ENCODE measurements at places on chromosomes 7 and 10.

- no peak for DNase-seq
These were observed 17.6 kb downstream of the SLC25A40 start for GRCh38 chr7:87858417-87859100.

- peak; percentile 6 for DNase-seq
These were observed 243.4 kb upstream of the PPP2R2D start for GRCh38 chr10:131657318-131657984.

- DNase-seq = no peak
These were observed 120.9 kb upstream of the KAT6B start for GRCh38 chr10:74705358-74705980.

DNA sequence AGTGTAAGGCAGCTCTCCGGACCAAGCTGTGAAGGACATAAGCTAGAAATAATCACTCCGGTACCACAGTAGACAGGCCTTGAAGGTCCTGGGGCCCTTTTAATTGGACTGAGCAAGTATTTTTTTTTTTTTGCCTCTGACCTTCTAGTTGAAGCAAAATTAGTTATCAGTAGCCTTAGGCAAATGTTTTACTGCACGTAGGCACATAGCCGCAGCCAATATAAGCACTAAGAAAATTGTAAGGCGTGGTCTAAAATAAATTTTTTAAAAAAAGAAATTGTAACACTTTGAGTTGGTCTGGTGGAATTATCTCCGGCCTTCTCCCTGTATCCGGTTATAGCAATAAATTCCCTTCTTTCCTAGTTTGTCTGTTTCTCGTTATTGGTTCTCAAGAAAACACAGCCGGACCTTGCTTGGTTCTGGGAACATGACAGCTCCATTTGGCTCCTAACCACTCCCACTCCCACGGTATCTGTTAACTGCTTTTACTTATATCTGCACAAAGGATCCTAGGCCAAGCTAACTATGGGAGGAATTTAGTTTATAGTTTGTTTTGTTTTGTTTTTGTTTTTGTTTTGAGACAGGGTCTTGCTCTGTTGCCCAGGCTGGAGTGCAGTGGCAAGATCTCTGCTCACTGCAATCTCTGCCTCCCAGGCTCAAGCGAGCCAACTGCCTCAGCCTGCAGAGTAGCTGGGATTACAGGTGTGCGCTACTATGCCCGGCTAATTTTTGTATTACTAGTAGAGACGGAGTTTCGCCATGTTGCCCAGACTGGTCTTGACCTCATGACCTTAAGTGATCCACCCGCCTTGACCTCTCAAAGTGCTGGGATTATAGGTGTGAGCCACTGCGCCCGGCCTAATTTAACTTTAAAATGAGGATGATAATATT lies 124.4 kb upstream of the KIF5B start:
- DNase-seq = no peak

GRCh38 chr7:137081321-137082093 lies 213.1 kb downstream of the CHRM2 start:
- peak; percentile 72 for DNase-seq

DNA sequence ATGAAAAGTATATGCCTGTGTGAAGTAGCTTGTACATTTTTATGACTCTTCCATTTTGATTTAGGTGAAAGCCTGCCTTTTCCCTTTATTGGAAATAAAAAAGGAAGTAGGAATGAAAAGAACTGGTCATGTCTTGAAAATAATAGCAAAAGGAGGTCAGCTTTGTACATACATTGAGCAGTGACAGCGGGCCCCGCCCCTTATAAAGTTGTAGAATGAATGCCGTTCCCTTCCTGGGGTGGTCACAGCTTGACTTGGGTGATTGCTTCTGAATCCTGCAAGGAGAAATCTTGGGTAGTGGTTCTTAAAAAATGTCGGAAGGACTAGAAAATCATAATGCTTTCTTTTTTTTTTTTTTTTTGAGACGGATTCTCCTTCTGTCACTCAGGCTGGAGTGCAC lies 31.7 kb downstream of the CAMK1D start:
- DNase-seq = no peak

DNA sequence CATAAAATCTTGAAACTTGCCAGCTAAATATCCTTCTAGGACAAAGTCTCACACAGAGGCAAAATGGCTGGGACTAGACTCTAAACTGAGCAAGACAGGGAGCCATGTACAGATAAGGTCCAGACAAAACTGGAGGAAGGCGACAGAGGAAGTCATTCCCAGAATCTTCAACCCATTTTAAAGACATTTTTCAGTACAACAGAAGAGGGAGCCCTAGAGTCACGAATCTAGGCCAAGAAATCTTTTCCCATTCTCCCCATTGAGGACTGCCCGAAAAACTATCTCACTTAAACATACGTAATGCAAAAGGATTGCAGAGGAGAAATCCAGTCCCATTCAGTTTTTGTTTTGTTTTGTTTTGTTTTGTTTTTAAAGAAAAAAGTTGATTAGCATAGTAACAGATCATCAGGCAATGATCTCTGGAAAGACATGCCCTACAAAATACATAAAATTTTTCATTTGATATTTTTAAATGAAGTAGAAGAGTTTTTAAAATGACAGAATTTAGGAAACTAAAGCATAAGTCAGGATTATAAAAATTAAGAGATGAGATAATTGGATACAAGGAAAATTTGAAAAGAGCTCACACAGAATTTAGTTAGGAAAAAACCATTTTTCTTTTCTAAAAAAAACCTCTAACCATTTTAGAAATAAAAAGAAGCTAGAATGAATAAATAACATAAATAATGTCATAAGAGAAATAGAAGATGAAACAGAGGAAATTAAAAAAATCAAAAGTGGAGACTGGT lies 16.9 kb upstream of the PRF1 start:
- DNase-seq = no peak

- no peak for DNase-seq
These were observed 43.9 kb upstream of the GRB10 start for GRCh38 chr7:50826371-50827172.

GRCh38 chr10:34135515-34135914 lies 679.6 kb downstream of the PARD3 start:
- no peak for DNase-seq

DNA sequence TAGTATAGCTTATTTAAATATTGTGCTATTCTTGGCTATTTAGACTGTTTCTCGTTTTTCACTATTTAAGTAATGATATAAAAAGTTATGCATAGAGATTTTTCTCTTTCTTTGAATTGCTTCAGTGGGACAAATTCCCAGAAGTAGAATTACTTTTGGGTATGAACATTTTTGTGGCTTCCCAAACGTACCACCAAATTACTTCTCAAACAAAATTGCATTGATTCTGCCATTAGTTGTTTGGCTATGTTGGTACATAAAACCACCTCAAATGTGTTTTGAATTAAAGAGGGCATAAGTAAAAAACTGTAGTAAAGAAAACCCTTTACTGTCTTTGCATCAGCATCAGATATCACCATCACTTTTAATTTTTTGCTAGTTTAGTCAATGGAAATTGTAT lies 31.0 kb downstream of the AKR1B1 start:
- no peak for DNase-seq

DNA sequence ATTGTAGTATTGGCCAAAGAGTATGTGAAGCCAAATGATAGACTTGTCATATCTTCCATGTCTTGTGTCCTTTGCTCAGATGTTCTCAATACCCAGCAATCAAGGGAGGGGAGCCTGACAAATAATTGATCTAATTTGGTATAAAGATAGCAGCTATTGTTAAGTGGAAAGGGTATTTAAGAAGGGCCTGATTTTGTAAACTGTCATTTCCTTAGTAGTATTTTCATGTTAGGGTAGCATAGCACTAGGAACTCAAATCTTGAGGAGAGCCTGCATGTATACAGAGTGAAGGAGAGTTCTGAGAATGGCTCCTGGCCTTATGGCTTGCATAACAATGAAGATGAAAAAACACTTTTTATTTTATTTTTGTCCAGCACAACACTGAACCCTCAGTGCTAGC lies 53.1 kb downstream of the GNAI1 start:
- no peak for DNase-seq

- no peak for DNase-seq
These were observed 77.1 kb downstream of the ELFN1 start for GRCh38 chr7:1747004-1747801.

DNA sequence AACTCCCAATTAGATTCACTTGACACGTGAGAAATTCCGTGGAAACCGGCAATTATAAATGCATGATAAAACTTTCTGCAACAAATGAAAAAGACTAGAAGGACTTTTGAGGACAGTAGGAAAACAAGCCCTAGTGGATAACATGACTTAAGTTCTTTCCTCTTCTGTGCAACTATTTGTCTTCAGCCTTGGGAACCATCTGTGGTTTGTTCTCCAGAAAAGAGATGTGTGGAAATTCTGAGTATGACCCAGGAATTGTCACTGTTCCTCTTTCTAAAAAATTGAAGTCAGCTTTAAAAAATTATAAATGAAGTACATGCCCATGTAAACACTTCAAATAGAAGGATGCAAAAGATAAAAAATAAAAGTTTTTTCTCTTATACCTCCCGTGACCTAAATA lies 128.6 kb upstream of the SVIL start:
- DNase-seq = no peak

- no peak for DNase-seq
These were observed 8.4 kb downstream of the ANXA11 start for GRCh38 chr10:80196950-80197315.

DNA sequence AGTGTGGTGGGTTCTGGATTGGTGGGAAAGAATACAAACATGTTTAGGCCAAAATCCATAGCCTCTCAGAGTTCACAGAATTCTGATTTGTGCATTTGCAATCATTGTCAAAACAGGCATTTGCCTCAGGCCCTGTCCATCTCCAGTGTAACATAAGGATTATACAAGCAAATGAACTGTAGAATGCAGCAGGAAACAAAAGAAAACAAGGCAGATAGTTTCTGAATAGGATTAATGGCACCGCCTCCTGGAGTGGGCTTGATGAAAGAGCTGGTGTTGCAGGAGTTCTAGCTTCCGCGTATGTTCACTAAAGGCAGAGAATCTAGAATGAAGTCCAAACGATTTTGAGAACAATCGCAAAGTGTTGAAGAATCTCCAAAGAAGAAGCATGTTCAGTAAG lies 11.3 kb upstream of the MPP7 start:
- no peak for DNase-seq

DNA sequence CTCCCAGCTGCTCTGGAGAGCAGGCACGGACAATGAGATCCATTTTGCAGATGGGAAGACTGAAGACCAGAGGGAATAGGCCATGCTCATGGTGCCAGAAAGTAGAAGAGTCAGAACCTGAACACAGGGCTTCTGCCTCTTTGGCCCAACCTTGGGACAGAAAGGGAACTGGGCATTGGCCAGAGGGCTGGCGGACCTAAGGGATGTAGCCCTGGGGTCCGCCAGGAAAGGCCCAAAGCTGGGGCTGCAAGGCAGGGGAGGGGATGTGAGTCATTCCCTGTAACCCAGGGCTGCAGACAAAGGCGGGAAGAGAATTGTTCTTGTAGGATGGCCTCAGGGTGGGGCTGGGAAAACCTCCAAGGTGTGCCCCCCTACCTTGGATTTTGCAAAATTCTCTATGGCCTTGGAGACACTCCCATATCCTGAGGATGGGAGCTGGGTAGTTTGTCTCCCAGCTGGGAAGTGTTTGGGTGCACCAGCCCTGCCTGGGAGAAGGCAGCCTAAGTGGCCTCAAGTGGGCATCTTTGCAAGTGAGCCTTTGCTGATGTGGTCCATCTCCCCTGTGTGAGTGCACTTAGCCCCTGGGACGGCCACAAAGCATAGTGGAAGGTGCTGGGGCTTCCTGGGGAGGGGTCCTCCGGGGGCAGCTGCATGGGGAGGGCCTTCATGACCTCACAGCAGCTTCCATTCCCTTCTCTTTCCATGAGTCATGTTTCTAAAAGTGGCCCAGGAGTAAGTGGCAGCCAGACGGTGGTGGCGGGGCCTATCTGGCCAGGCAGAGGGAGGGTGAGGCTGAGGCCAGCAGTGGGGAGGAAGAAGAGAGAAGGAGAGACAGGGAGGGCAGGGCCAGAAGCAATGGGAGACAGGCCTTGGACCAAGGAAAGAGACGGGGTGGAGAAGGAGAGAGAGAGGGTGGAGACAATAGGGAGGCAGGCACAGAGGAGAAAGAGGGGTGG lies 9.2 kb downstream of the AQP1 start:
- DNase-seq = no peak
